ENCODE measurements at places on chromosomes 1 and 21.

DNA sequence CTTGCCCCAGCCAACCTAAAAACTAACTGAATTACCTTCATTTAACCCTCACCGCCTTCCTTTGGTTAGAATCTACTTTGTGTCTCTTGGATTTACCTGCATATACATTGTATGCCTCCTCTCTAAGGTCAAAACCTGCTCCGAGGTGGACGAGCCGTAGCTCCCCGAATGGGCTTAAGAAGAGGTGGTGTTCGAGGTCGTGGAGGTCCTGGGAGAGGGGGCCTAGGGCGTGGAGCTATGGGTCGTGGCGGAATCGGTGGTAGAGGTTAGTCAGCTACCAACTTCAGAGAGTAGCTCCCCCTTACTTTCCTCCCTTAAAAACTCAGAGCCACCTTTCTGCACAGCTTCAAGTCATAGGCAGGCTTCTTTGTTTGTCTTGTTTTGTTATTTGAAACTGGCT, 9.2 kb downstream of the CHTOP start:
- no peak for DNase-seq

DNA sequence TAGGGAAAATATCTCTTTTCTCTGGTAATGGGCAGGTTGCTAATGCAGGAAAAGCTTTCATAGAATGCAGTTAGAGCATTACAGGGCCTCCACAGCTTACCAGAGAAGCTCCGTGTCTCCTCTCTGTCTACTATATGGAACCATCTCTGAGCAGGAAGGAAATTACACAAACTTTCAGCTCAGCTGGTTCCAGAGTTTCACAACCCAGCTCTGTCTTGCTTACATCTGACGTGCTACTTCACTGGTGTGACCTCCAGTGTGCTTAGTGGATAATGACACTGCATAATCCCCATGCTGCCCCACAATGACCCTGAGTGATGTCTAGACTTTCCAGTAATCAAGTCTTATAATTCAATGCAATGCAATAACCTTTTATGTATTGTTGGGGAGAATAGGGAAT, 4.3 kb upstream of the FGGY start:
- DNase-seq: no peak

DNA sequence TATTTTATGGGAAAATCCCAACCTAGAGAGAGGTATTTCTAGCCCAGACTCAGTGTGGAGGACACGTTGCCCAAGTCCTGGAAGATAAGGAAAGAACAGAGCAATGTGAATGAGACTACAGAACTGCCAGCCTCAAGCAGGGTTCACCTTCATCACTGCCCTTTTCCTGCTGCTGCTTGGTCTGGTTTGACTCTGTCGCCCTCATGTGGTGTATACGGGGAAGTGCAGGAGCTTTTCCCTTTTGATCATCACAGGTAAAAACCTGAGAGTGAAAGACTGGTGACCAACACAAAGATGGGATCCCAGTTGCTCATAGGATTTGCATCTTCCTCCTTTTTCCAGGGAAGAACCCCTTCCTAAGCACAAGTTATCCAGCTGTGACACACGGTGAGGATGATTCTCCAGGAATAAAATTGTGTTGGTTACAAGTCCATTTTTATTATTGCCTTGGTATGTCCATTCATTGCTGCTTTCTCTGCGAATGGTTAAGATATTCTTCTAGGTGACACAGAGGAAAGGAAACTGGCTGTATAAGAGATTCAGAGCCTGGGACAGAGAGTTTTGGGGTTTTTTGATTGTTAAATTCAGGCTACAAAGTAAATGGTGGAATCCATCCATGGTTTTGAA, 89.5 kb upstream of the CD53 start:
- DNase-seq: no peak

- DNase-seq: no peak
These were observed 36.5 kb downstream of the GPSM2 start for GRCh38 chr1:108913105-108913948.

DNA sequence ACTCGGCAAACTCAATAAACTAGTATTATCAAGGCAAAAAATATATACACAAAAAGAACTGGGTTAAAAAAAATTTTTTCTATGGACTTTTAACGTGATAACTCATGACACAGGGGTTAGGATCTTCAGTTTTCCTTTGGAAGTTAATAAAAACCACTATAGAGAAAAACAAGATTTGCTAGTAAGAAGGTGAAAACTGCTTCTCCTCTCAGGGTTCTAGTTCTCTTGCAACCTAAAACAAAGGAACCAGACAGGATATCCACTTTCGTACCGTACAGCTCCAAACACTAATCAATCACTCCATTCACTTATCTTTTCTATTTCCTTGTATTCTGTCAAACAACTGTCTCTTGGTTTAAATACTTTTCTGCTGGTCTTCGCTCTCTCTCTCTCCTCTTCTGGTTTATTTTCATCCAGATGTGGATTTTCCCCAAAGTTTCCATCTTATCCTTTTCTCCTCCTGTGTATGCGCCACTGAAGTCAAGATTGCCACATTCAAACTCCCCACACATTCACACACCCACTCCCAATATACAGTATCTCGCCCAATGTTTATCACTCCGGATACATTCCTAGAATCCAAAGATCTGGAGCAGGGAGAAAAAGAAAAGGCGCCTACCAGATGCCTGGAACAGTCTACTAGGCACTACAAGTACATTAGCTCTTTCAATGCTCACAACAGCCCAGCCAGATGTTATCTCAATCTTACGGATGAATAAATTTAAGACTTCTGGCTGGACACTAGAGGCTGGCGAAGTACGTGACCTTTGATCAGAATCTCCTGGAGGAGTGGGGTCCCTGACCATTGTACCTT, 775 bp upstream of the PRPF38B start:
- DNase-seq: no peak

DNA sequence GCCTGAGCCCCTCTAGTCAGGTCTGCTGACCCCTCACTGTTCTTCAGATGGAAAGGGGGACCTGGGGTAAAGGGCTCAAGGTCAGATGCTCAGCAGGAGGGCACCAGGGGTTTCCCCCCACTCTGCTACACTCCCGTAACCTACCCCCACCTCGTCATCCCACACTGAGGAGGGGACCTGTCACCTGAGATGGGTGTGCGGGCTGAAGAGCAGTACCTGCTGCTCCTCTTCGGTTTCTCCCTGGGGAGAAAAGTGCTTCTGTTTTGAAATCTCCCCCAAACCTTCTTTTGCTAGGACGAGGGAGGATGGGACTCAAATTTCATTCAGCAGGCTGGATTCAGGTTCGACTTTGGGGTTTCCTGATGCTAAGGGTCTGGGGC, 65.2 kb downstream of the SYT2 start:
- no peak for DNase-seq

- peak; percentile 15 for DNase-seq
These were observed 6.0 kb upstream of the KCNA2 start for GRCh38 chr1:110612060-110612745.

DNA sequence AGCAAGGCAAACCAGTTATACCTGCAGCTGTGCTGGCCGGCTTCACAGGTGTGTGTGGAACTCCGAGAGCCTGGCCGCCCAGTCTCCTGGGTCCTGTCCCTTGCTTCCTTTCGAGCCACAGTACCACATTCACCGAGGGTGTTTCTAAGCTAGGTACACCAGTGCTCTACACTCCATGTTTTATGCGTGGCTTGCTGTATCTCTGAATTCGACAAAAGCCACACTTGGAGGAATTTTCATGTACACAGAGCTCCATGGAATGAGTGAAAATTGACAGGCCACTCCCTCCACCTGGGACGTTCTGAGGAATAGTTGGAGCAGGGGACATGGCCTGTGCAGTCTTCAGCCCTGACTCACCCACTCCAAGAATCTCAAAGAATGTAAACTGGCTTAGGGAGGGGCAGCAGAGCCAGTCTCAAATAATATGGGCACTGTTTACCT, 14.0 kb downstream of the ETS2 start:
- DNase-seq: no peak
